Stimulated activated effector memory CD8-positive, alpha-beta T cell treated with anti-CD3 and anti-CD28 coated beads, Interleukin-12 subunit alpha, Interleukin-12 subunit beta, amount 100 ng/mL, for 72 hours (primary cell): ENCODE measurements at places on chromosomes 2 and 18.

DNA sequence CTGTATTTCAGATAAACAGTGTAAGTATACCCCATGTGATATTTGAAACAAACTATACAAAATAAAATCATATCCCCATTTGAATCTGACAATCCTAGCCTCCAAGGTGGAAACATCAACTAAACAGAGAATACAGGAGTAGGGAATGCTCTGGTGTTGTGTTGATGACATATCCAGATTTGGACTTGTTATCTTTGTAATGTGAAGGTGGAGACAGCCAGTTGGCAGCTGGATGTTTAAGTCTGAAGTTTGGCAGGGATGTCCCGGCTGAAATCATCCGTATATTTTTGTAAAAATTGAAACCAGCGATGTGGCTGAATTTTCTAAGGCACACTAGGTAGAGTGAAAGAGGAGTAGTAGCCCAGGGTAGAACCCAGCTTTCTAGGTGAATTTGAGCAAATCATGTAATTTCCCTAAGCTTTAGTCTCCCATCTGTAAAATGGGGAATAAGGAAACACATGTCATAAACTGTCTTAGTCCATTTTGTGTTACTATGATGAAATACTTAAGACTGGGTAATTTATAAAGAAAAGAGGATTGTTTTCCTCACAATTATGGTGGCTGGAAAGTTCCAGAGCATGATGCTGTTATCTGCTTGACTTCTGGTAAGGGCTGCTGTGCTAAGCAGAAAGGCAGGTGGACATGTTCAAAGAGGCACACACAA, 246.6 kb upstream of the APCDD1 start:
- DNase-seq = no peak

DNA sequence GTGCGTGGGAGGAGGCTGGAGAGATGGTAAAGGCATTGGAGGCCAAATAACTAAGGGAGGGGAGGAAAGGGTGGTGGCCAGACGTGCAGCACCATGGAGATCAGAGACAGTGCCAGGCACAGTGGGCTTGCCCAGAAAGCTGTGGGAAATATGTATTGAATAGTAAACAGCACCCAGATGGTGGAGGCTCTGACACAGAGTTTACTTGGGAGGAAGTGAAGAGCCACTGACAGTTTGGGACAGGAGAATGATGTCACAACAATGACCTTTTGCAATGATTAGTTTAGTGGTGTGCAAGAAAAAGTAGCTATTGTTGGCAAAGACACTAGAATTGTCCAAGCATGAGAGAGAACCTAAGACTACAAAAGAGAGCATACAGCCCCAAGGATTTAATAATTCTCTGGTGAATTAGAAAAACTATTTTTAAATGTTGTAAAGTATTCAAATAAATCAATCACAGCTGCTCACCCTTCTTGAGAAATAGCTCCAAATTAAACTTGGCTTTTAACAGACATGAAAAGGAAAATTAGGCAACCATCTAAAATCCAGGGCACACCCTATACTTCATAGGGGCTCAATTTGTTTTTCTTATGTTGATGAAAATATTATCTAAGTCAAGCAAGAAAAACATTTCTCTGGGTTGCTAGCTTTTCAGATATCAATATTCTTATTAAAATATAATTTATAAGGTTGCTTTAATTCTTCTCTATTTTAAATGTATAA, 458.7 kb upstream of the HNRNPA3 start:
- no peak for DNase-seq

GRCh38 chr2:176085861-176086771, 2.4 kb upstream of the EVX2 start:
- no peak for DNase-seq

DNA sequence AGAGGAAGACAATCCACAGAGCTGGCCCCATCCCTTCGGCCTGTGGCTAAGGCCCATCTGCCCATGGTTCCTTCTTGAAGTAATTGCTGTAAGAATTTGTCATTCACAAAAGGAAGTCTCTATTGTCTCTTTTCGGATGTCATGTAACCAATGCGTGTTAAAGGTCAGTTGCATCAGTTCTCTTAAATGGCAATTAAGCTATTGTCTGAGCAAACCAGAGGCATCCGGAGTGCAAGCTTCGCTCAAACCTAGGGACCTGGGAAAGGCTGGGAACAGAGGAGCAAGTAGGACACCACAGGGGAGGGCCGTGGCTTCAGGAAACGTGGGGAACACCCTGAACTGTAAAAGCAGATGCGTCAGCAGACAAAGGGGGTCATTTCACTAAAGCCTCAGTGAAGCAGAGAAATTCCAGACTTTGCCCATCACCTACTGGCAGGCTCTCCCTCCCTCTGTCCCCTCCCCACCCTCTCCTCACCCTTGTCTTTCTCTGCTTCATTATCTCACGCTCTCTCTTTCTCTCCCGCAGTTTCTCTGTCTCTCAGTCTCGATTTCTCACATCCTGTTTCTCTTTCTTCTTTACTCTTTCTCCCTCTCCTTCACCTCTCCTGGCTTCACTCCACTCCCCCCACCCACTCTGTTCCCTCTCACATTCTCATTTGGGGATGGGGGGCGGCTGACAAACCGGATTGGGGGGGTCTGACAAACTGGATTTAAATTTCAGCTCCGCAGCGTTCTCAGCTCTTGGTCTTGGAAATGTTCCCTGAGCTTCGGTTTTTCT, 204.6 kb upstream of the TNP1 start:
- DNase-seq = no peak

GRCh38 chr2:100814043-100814442, 5.9 kb upstream of the NPAS2 start:
- no peak for DNase-seq

DNA sequence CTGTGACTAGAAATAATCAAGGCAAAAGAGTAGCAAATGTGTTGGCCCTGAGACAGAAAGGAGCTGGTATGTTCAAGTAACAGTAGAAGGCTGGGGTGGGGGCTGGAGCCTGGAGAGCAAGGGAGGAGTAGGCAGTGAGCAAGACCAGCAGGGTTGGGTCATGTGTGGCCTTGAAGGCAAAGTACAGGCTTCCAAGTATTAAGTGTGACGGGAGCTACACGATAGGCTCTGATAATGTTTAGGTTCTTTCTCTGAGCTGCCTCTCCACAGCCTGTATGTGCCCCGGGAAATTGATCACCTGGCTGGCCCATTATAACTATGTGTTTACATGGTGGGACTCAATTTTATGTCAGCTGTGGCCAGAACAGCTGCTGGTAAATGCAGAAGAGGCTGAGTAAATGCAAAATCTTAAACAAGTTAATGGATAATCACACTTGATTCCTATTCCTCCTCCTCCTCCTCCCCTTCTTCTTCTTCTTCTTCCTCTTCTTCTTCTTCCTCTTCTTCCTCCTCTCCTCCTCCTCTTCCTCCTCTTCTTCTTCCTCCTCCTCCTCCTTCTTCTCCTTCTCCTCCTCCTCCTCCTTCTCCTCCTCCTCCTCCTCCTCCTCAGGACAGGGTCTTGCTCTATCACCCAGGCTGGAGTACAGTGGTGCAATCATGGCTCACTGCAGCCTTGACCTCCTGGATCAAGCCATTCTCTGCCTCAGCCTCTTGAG, 9.3 kb downstream of the IL1F10 start:
- DNase-seq = no peak

GRCh38 chr2:38621018-38621417, 18.3 kb upstream of the HNRNPLL start:
- no peak for DNase-seq

- DNase-seq = no peak
Measured at GRCh38 chr2:14826518-14826917, 194.0 kb downstream of the LRATD1 start.

DNA sequence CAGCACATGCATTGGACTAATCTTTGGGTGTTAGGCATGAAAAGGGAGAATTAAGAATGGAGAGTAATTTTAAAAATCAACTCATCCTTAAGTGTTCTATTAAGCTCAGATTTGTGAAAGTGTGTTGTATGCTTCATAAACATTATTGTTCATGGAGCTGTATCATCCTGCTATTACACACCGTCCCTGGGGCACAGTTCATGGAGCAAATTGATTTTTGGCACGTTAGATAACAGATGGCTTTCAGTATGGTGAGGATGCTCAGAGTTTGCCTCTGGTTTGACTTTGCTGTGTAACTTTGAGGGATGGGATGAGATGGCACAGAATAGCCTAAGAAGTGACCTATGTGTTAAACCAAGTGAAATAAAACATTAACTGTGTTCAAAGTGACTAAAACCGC, 97.1 kb downstream of the MGAT5 start:
- DNase-seq = no peak

- DNase-seq = no peak
Measured at GRCh38 chr2:224638301-224638823, 53.2 kb upstream of the CUL3 start.

DNA sequence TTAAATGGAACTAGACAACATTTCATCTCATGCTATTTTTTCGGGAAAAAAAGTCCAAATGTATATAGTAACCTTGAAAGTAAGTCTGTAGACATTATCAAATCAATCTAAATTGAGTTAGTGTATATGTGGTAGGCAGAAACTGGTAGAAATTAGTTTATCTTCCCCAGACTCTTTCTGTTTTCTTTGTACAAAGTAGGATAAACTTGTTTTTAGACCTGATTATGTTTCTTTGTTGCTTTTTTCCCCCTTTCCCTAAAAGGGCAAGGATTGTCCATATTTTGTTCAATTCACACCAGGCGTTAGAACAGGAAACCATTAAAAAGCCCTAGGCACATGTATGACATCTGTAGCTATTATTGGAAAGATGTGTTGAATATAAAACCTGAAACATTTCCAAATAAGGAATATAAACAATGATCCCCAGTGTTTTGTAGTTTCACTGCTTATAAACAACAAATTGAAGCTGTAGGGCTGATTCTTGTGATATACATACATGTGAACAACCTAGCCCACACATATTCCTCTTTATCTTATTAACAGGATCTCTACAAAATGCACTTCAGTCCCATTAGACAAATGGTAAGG, 528.3 kb downstream of the PARD3B start:
- no peak for DNase-seq

GRCh38 chr18:76442413-76443171, 52.5 kb downstream of the ZNF516 start:
- DNase-seq = no peak

DNA sequence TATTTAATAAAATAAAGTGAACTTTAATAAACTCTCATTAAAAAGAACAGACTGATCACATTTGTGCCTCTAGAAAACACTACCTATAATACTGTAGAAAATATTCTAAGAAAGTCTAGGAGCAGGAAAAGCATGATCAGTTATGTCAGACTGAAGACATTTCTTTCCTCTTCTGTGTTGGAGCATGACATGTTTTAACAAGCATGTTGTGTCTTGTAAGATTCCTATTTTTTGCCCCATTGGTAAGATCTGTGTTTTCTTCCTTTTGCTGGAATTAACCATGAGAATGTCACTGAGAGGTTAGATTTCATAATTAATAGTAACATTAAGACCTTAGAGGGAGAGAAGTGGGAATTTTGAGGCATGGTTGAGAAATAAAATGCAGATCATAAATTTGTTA, 27.7 kb downstream of the LAMA3 start:
- DNase-seq = no peak

GRCh38 chr2:55965966-55966365, 42.4 kb upstream of the EFEMP1 start:
- no peak for DNase-seq
